ENCODE measurements at places on chromosomes 5 and 9.

GRCh38 chr9:97853844-97854695 lies 1.0 kb downstream of the FOXE1 start:
- peak; percentile 53 for DNase-seq

GRCh38 chr5:139787568-139788293 lies 7.9 kb upstream of the PSD2 start:
- peak; percentile 72 for DNase-seq

GRCh38 chr5:138018849-138019248 lies 14.0 kb downstream of the FAM13B start:
- no peak for DNase-seq

DNA sequence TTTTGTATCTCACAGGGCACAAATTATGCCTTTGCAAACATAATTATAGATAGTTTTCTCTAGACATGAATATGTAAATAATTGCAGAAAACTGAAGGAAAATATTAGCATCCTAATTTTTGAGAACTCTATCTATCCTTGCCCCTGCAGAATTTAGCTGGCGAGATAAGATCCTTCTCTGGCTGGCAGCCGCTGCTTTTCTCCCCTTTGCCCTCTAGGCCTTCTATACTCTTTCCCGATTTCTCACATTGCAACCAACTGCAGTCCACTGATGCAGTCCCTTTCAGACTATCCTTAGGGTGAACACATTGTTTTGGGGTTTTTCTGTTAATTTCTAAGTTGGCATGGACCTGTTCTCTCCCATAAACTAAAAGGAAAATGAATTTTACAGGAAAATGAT lies 91.3 kb downstream of the CD180 start:
- no peak for DNase-seq

DNA sequence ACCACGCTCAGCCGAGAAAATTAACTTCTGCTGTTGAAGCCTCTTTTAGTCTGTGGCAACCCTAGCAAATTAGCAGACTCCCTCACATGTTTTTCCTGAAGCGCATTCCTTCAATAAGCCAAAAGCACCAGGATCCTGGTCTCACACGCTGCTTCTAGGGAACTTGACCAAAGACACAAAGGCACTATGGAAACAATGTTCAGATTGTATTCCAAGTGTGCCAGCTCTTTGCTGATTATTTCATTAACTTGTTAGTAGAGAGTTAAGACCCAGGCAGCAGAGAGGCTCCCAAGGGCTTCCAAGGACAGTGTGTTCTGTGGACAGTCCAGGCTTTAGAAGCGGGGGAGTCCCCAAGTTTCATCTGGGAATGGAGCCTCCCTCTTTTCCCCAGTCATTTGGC lies 94.4 kb upstream of the BASP1 start:
- DNase-seq = no peak

DNA sequence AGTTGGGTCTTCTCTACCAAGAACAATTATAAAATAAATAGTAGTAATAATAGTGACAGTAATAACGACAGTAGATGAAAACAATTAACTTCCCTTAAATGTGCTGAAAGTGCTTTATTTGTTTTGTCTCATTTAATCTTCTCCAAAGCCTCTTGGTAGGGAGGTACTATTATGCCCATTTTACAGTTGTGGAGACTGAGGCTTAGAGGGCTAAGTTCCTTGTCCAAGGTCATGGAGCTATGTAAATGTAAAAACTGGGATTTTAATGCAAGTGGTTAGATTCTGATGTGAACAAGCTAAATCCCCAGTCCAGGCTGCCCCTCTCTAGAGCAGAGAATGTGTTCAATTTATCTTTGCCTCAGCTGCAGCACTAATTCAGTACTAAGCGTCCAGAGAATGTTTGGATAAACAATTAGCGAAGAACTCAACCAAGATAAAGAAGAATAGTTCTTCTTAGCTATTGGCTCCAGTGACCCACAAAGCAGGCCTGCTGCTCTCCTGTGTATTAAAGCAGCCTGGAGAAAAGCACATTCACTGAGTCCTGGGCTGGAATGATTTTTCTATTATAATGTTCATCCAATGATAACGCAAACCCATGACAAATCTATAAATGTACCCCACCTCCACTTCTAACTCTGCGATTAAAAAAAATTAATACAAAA lies 68.8 kb downstream of the NPR3 start:
- DNase-seq = no peak

DNA sequence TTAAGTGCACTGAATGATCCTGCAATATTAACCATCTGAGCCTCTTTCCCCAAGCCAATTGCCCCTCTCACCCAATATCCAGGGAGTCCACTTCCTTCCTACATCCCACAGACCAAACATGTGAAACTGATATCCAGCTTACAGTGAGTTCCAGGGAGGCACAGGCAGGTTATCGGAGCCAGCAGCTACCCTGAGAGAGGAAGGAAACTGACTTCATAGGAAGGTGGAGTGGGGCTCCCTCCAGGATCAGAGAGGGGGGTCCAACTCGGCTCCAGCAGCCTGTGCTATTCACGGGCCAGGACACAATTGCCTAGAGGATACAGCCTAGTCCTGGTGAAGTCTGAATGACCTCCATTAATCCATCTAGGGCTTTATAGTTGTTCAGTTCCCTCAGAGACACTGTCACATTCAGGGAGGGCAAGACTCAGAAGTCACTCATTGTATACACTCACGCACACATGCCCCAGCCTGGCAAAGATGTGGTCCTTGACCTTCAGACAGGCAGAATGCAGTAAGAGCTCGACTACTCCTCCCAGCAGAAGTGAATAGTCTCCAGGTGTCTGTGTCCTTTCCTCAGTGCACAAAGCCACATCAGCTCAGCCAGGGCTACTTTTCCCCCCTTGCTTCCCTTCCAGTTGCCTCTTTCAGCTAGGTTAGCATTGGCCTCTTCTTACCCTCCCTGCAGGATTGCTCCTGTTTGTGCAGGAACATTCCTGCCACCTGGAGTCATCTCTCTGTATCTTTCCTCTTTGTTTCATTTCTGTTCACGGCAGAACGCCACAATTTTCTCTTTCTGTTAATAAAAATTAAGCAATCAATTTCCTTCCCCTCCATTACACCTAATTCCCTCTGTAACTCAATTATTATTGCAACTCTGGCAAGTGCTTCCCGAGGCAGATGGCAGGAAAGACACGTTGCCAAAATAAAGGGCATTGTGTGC lies 501.7 kb downstream of the ARHGEF28 start:
- DNase-seq = no peak

All from stimulated activated CD4-positive, alpha-beta T cell treated with anti-CD3 and anti-CD28 coated beads, TNF-alpha, amount 100 ng/mL, for 48 hours (primary cell).